ENCODE measurements at places on chromosomes 7 and 10.

- no peak for DNase-seq
These were observed 303.6 kb downstream of the DGKB start for GRCh38 chr7:14598978-14599377.

GRCh38 chr7:87456247-87456646 is 19.2 kb downstream of the ABCB4 start:
- DNase-seq, result no peak

GRCh38 chr10:22259280-22259679 is 41.5 kb upstream of the EBLN1 start:
- no peak for DNase-seq

GRCh38 chr10:108684431-108684830 is 1238.9 kb downstream of the XPNPEP1 start:
- DNase-seq, result no peak

DNA sequence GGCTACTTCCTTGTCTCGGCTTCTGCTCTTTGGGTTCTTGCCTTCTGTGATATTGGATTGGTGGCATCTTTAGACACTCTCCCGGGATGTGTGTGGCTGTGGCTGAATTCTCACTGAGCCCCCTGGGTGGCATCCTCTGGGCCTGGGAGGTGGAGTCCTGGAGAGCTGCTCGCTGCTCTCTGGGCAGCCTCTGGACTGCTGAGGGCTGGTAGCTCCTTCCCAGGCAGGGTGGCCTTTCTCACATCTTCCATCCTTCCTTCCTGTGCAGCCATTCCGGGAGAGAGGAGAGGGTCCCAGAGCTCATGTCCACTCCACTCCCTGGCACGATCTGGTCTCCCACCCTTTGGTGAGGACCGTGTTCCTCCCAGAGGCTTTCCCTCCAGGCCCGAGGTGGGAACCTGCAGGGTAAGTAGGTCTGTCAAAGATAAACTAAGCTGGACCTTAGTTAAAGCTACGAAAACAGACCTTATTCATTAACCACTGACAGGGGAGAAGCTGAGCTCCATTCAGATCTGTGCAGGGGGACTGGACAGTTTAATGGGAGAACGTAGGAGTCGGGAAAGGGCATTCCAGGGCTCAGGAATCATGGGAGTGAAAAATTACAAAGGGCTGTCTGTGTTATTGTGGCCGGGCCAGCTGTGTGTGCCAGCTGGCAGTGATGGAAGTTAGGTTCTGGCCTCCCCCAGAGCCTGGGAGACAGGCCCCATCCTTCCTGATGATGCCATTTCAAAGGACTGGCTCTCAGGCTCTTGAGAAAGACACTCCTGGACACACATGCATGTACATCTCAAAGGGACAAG is 8.7 kb downstream of the ATP6V0E2 start:
- no peak for DNase-seq

GRCh38 chr7:110894111-110894510 is 196.8 kb upstream of the LRRN3 start:
- no peak for DNase-seq

DNA sequence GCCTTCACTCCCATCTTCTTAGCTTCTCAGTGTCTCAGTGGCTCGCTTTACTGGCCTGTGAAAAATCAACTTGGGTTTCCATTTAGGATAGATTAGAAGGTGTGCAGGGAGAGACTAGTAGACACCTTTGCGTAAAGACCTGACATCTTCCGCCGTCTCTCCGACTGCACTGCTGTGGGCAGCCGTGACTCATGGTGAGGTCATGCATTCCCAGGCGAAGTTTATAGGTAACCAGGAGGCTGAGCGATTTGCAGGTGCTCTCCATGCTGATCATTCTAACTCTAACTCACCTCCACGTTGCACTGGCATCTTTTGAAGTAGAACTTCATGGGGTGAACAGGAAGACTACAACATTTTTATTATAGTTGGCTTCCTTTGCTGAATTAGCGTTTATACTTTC is 68.0 kb upstream of the ZNF438 start:
- peak; percentile 36 for DNase-seq

- DNase-seq, result no peak
These were observed 323.3 kb downstream of the CRPPA start for GRCh38 chr7:16098058-16098457.

- DNase-seq, result no peak
These were observed 718 bp upstream of the BPGM start for GRCh38 chr7:134645935-134646334.

DNA sequence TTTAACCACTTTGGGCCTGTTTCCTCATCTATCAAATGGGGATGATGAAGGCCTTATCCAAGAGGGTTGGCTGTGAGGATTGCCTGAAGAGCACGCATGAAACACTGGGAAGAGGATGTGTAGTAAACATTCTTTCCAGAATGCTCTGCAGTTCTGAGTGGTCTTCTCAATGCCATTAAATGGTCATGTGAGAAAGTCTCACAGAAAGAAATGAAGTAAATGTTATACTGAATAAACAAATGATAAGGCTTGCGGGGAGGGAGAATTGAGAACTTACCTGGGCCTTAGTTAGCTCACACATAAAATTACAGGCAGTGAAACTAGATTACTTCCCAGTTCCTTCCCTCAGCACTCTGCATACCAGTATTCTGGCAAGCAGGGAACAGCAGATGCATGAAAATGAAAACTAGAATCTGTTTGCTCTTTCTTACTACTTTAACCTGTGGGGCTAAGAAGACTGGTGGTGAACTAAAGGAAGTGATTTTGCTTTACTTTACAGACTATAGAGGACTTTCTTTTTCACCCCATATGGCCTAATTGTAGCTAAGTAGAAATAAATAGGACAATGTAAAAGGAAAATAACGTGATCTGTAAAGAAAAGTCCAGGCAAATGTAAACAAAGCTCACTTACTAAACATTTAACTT is 135.3 kb upstream of the CCDC6 start:
- no peak for DNase-seq

GRCh38 chr7:31957090-31957720 is 113.0 kb downstream of the PDE1C start:
- DNase-seq, result no peak

- DNase-seq, result no peak
These were observed 81.9 kb downstream of the EGFR start for GRCh38 chr7:55100544-55101327.

- no peak for DNase-seq
These were observed 9.2 kb upstream of the SYPL1 start for GRCh38 chr7:106121189-106121810.

- no peak for DNase-seq
These were observed 267.7 kb downstream of the MALRD1 start for GRCh38 chr10:19316204-19316870.

- no peak for DNase-seq
These were observed 57.6 kb downstream of the MKI67 start for GRCh38 chr10:128068398-128069285.

DNA sequence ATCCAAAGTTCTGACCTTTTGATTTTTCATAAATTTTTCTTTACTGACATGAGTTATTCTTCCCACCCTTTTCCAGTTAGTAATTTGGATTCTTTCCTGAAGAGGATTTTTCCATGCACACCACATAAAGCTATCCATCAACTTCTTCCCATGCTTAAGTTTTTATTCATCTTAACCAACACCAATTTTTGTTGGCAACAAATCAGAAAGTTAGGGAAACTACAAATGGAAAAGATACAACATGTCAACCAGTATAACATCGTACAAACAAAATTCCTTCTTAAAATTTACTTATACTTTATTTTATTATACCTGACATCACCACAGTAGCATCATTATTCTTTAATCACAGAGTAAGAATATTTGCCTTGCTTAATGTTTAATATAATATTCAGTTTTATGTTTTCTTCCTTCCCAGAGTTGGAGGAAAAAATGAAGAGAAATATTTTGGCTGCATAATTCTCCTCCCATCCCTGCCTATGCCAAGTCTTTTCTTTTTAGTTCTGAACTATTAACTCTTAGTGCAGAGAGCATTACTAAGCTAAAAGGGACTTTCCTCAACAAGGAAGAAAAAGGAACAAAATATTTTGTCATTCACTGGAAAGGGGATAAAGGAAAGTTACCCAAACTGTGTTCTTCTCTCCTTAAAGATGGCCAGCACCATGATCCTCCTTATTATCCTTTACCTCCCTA is 67.5 kb upstream of the MEOX2 start:
- no peak for DNase-seq

DNA sequence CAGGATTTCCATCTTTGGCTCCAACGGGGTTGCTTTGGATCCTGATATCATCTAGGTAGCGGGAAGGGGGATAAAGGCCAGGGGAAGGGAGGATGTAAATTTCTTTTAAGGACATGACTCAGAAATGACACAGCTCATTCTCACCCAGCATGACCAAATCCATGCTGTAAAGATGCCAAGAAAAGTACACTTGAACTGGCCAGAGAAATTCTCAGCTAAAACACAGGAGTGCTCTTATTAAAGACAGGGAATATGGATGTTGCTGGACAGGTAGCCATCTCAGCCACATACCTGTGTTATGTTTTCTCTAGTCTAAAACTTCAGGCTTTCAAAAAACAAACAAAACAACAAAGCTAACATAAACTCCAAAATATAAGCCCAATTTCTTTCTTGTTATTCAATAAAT is 68.3 kb downstream of the NAMPT start:
- no peak for DNase-seq

- DNase-seq, result no peak
These were observed 519.6 kb downstream of the PTPRN2 start for GRCh38 chr7:158067931-158068482.

DNA sequence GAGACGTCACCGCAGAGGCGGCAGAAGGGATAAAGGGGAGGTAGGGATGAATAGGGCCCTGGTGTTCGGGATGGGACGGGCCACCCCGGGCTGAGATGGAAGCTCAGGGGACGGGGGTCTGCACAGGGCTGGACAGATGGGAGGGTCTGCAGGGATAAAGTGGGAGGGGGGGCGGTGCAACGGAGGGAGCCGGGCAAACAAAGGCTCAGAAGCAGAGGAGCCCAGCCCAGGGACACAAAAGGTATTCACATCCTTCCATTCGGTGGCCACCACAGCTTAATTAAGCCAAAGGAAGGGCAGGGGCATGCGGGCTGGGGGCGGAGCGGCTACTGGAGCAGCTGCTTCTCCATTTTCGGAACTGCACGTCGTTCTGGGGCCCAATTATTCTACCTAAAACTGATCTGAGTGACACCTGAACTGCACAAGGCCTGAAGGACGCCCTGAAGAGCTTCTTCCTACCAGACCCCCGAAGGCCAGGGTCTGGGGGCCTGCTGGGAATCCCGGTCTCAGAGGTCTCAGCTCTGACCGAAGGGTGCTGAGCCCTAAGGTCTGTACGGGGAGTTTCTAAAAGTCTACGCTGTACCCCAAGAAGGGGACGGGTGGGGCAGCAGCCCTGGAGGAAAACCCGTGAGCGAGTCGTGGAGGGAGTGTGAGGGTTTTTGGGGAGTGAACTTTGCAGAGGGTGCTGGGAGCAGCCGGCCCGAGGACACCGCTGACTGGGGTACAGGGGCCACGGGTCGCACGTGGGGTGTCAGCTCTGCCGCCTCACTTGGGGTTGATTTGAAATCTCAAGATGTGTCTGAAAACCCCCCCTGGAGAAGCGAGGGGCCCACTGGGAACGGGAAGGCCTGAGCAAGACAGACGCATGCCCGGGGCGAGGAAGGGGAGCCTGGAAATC is 334.8 kb downstream of the DNAJB6 start:
- DNase-seq, result no peak

DNA sequence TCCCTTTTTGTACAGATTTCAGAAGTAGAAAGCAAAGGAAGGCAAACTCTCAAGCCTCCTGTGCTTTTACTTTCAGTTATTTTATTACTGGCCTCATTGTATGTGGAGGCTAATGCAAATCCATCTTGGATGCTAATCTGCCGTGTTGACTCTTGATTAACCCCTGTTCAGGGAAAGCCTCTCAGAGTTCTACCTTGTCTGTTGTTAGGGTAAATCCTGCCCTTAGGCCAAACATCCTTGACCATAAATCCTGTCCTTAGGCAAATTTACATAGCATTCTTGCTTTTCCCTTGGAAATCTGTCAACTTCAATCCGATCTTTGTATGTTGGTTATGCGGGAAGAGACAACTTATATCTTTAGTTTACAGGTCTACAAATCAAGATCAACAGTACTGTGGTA is 709.9 kb upstream of the LRRTM3 start:
- DNase-seq, result no peak

DNA sequence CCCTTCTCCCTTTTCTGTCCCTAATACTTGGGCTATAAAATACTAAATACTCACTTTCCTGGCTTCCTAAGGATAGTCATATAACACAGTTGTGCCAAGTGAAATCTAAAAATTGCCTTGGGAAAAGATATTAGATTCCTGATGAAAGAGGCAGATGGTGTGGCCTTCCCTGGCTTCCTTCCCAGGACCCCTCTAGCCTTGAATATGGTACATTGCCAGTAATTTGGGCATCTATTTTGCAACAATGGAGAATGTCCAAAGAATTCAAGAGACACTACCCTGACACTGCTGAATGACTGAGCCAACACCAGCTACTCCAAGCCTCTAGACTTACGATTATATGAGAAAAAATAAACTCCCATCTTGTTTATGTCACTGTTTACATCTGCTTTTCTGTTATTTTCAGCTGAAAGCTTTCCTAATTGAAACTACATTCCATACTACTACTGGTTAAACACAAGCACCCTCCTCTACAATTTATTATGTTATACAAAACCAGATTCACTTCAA is 17.9 kb downstream of the COPG2 start:
- DNase-seq, result no peak

DNA sequence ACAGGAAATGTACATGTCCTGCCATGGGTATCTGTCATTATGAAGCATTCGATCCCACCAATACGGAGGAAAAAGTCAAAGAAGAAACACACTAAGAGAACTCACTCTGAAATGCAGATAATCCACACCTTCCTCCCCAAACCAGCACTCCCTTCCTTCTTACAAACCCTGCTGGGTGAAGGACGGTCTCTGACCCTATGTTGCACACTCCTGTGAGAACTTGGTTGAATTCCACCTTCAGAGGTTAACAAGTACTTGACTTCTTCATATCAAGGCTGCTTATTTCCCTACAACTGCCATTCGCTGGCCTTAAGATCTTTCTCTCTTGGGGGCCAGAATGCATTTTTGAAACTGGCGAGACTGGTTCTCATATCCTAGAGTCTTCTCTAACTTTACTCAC is 16.6 kb downstream of the YWHAG start:
- DNase-seq, result no peak

DNA sequence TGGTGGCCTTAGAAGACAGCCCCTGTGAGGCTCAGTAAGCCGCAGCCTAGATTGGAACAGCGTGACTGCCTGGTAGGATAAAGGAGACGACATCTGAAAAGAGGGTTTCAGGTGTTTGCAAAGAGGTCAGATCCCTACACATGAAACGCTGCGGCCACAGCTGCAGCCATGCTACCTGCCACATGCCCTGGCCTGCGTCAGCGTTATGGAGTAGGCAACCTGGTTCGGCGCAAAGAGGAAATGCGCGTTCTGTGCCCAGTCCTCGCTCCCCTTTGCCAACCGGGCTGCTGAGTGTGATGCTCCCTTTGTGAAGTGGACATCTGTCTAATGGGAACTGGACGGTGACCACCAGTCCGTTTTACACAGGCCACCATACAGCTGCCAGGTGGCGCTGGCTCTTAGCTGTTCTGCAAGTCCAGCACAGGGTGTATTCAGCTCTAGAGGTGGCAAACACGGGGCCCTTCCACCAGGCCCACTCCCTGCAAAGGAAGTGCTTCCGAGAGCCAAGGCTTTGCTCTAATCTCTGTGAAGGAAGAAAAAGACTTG is 160.3 kb downstream of the CELF2 start:
- no peak for DNase-seq

- no peak for DNase-seq
These were observed 247.6 kb upstream of the HGF start for GRCh38 chr7:82017334-82017943.

- DNase-seq, result no peak
These were observed 7.6 kb upstream of the ELN start for GRCh38 chr7:74020390-74020789.
